ENCODE measurements at places on chromosomes 1 and 21.

GRCh38 chr1:118223426-118223825 is 38.4 kb upstream of the SPAG17 start:
- no peak for DNase-seq

GRCh38 chr1:108075055-108075454 is 110.1 kb upstream of the VAV3 start:
- no peak for DNase-seq

DNA sequence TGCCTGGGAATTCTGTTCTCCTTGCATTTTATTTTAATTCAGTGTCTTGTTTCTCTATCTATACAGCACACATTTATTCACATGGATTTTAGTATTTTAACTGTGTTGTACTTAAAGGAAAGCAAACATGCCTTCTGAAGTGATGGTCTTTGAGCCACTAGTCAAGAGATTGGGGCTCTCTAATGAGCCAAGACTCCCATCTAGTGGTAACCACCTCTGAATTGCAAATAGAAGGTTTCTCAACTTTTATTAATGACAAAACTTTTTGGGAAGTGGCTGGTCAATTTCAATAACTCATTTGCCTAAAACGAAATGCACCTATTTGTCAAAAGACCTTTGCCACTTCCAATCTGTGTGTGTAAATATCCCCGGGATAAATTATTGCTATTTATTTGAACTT is 199.6 kb downstream of the LTN1 start:
- DNase-seq, result no peak

GRCh38 chr1:20712215-20712577 is 5.6 kb downstream of the KIF17 start:
- DNase-seq, result no peak

GRCh38 chr1:83130886-83131691 is 867.8 kb downstream of the TTLL7 start:
- DNase-seq, result no peak

GRCh38 chr1:230814949-230815692 is 53.2 kb downstream of the C1orf198 start:
- no peak for DNase-seq

DNA sequence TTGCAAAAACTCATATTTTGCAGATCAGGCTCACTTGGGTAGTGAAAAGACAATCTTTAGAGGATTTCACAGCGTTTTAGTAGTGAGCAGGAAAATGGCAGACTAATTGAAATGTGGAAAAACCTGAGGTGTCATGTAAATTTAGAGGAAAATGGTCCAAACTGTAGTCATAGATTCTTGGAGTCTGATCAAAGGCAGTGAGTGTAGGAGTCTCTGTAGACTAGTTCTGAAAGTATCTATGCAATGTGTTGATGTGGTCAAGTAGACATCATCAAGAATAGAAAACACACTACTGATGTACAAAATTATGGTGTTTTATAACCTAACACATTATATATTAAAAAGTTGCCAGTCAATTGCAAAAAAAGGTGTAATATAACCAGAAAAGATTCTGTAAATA is 143.2 kb upstream of the C1orf105 start:
- no peak for DNase-seq

- no peak for DNase-seq
Observed at GRCh38 chr1:101005183-101005582, 20.4 kb downstream of the DPH5 start.

GRCh38 chr21:31332525-31332924 is 11.5 kb downstream of the TIAM1 start:
- no peak for DNase-seq

DNA sequence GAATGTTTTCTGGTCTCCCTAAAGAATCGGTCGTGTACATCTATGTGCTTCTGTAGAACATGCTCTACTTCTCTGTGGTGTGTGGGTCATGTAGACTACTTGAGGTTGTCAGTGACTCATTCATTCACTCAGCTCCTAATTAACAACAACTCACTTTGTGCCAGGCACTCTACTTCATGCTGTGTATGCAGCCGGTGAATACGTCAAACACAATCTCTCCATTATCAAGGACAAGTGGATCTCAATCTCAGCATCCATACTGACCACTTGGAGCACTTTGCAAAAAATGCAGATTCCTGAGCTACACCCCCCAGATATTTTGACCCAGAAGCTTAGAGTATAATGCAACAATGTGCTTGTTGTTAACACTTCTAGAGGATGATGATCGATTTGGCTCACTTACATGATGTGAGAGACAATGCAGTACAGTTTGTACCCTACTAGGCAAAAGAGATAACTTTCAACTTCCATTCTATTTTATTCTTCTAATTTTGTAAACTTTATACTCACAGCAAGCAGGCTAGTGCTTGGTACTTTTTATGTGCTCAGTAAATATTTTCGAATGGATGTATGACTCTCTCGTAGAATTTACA is 508.6 kb upstream of the ADAMTS5 start:
- no peak for DNase-seq

DNA sequence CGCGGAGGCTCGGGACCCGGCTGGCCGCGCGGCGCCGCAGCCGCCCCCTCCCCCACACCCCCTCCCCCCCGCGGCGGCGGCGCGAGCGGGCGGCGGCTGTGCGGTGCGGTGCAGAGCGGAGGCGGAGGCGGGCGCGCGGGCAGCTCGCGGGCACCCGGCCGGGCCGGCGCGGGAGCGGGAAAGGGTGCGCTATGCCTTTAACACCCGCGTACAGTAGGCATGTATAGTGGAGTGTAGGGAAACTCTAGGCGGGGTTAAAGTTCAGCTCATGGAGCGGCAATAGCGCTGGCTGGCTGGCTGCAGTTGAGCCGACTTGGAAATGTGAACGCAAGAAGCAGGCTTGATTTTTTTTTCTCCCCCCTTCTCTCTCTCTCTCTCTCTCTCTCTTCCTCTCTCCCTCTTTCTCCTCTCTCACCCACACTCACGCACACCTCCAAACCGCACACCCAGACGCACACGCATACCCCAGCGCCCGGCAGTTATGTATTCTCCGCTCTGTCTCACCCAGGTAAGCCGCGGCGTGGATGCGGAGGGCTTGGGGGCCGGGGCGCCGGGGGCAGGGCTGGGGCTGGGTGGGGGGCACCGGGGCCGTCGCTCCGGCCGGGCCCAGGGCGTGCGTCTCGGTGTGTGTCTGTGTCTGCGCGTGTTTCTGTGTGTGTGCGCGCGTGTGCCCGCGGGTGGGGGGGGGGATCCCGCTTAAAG is at the start of gene NFIA:
NFIA (plus strand) TSS at position 251 of the 702 bp plus-strand sequence.
- no peak for DNase-seq

DNA sequence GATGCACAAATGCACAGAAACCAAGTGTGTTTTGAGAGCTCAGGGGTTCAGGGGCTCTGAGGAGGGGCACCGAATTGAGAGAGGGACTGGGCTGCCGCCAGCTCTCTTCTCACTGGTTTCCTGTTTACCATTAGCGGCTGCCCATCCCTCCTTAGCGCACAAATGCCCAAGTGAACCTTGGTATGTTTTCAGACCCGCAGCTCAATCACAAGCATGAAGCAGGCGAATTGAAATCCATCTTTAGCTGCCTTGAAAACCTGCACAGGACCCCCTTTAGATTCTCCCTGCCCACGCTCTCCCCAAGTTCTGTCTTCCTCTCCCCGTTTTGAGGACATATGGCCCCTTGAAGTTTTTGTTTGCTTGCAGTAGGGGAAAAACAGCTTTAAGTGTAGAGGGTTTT is 61.1 kb upstream of the ACOT11 start:
- no peak for DNase-seq

- DNase-seq, result no peak
Observed at GRCh38 chr1:16218014-16218673, 5.7 kb upstream of the ARHGEF19 start.

DNA sequence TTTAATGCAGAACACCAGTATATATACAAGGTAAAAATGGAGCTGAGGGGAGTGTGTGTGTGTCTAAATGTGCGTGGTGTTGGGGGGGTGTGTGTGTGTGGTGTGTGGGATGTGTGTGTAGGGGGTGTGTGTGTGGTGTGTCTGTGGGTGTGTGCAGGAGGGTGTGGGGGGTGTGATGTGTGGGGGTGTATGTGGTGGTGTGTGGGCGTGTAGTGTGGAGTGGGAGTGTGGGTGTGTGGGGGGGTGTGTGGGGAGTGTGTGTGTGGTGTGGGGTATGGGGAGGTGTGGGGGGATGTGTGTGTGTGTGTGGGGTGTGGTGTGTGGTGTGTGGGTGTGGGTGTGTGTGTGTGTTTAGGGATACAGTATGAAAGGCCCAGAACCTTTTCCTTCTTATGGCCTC is 202.3 kb upstream of the CACYBP start:
- DNase-seq, result no peak

GRCh38 chr1:247096544-247096943 is 7.6 kb downstream of the ZNF669 start:
- no peak for DNase-seq

DNA sequence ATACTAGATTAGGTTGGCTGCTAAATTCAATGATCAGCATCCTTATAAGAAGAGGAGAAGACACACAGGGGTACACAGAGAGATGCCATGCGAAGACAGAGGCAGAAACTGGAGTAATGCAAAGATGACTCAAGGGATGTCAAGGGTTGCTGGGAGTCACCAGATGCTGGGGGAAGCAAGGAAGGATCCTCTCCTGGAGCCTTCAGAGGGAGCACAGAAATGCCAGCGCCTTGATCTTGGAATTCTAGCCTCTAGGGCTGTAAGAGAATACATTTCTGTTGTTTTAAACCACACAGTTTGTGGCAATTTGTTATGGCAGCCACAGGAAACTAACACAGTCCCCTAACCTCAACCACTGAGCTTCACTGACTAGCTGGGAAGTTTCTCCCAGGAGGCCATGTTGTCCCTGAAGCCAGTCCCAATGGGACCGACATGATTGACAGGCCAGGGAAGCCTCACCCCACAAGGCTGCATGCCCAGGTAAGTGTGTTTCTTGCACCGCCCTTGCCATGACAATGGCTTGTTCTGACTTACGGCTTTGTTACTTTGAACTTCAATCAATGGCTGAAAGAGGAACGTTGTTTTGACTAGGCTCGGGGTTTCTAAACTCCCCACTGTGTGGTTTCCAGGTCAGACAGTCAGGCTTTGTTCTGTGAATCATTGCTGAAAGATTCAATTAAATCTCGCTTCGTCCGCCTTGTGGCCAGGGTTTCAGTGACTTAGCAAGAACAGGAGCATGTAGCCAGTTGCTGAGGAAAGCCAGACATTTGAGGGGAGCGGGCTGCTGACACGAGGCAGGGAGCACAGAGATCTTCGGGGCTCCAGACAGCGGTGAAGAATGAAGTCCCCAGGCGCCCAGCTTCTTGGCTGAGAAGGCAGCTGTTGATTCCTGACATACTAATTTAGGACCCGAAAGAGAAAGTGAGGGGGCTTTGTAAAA is 62.3 kb downstream of the RUNX1 start:
- no peak for DNase-seq

- DNase-seq, result no peak
Observed at GRCh38 chr1:211781260-211781659, 49.3 kb downstream of the LPGAT1 start.

DNA sequence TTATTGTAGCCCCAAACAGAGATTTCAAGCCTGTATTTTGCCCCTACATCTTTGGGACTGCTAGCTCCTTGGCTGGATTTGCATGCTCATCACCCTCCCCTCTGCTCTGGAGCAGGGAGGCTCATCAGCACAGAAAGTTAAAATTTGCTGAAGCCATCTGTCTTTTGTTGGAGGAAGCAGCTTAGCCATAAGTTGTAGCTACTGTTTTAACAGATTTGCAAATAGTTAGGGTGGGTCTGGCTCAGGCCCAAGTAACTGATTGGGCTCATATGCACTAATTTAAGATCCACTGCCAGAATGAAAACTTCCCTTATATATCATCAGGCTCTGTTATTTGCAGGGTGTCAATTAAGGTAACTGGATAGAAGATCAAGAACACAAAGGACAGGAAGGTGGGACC is 307.0 kb downstream of the ZP4 start:
- no peak for DNase-seq
